ENCODE measurements at places on chromosomes 4 and X.

DNA sequence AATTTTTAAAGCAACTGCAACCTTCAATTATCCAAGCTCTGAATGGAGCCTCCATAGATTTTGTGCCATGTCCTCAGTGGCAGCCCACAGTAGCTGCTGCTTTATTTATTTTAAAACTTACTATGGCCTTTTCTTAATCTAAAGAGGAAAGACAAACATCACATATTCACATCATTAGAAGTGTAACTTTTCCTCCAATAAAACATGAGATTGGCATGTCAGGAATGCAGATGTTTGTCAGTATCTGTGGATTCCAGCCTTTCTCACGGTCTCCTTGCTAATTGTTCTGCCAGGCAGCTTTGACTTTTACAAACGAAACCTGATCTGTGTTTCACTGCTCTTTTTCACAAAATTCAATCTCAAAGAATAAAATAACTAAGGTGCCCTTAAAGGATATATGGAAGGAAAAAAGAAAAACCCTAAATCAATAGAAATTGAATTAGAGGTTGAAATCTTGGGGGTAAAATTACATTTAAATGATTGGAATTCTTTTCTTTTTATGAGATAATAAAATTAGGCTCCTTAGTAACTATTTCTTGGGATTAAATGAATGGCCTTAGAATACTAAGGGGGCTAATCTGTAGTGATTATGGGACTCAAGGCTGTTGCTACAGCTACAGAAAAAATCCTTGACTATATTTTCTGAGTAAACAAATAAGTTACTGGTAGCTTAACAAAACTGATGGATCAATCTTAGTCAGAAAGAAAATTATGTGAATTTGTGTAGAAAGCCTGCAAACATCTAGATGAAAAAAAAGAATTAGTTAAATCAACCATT lies 151.3 kb downstream of the RTL9 start:
- no peak for DNase-seq

DNA sequence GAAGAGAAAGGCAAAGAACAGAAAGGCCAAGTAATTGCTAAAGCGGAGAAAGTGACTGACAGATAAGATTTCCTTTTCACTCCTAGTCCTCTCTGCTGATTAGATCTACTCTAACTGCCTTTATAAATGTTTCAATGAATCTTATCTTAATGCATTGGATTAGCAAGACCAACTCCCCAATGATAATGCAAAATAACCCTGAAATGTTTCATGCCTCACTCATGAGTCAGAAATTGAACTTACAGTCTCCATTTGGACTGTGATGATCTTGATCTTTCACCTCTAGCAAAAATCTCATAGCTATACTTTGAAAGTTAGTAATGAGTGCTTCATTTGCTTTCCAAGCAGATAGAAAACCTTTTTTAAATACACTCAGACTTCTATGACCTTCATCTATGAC lies 26.5 kb downstream of the SLC10A7 start:
- no peak for DNase-seq

GRCh38 chr4:161404346-161405110 lies 759.3 kb downstream of the FSTL5 start:
- DNase-seq, result no peak

- DNase-seq, result no peak
Measured at GRCh38 chr4:138087066-138087719, 155.0 kb downstream of the SLC7A11 start.

DNA sequence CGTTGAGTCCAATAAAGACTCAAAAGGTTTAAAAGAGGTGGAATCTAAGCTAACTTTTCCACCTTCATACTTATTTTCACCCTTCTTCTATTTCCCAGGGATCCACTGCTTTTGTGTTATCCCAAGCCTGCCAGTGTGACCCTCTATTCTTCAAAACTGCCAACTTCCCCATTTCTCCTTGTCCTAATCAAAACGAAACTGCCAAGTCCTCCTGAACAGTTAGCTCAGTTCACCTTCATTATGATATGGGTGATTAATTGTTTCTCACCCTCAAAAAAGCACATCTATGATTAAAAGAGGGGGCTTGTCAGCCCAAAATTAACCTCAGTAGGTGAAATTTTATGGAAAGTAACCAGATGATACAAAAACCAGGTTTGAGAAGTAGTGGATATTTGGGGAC lies 108.4 kb downstream of the GUCY2F start:
- no peak for DNase-seq

- DNase-seq, result no peak
Measured at GRCh38 chr4:173509036-173510001, 20.7 kb downstream of the HAND2 start.

GRCh38 chr4:149166876-149167275 lies 648.8 kb downstream of the IQCM start:
- no peak for DNase-seq

- DNase-seq, result no peak
Measured at GRCh38 chr4:64016893-64017292, 392.4 kb downstream of the TECRL start.

All from stimulated activated naive CD4-positive, alpha-beta T cell treated with Interleukin-2 at 50 U/mL for 16 hours (primary cell).